ENCODE measurements at places on chromosomes 7 and 10.

GRCh38 chr10:77290528-77291155 lies 347.0 kb downstream of the KCNMA1 start:
- DNase-seq, result peak; percentile 94

DNA sequence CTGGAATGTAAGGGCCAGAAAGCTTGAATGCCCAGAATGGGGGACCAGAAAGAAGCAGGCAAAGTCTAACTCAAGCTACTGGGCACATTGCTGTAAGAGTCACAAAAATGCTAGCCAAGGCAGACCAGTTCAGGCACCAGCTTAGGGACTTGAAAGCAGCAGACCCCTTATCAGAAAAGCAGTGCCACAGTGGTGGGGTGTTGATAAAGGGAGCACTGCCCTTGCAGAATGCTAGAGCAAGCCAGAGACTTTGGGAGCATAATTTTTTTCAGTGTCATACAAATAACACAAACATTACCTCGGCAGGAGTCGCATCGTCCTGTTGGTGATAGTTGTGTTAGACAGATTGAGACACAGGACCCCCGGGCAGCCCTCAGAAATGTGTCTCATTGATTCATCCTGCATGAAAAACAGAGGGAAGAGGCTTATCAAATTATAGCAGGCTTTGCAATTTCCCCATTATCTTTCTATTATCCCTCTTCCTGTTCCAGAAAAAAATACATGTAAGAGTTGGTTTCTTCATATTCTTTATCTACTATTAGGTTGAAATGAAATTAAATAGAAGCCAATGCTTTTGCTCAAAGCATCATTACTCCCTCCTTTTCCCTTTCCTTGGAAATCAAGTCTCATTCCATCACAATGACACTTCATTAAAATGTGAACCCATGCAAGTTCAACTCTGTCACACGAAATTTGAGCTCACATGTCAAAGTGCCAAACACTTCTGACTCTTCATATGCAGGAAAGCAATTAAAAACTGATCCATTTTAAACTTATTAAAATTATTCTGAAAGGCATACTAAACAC lies 13.4 kb downstream of the LRRC17 start:
- no peak for DNase-seq

DNA sequence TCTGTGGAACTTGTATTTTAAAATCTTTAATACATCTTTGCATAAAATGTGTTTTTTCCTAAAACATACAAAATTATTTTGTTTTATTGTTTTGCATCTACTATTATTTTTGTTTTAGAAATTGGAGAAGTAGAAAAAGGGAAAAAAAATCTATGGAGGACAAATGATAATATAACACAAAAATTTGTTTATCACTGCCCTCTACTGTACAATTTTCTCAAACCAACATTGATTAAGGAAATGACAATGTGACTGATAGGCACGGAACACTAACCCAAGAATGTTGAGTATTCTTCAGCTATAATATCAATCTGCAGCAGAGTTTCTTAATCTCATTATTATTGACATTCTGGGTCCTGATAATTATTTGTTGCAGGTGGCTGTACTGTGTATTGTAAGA lies 9.5 kb upstream of the ING3 start:
- no peak for DNase-seq

- DNase-seq, result no peak
These were observed 119.3 kb downstream of the CABCOCO1 start for GRCh38 chr10:61781969-61782403.

- DNase-seq, result no peak
These were observed 157.1 kb upstream of the AOAH start for GRCh38 chr7:36881233-36881874.

GRCh38 chr7:50821457-50822008 lies 38.8 kb upstream of the GRB10 start:
- DNase-seq, result no peak

GRCh38 chr7:143295870-143296269 lies 7.7 kb downstream of the CASP2 start:
- peak; percentile 78 for DNase-seq

- DNase-seq, result no peak
These were observed 13.6 kb downstream of the PDLIM1 start for GRCh38 chr10:95277201-95277570.

GRCh38 chr7:28878481-28878880 lies 79.6 kb downstream of the TRIL start:
- DNase-seq, result no peak

GRCh38 chr7:4642468-4643203 lies 39.5 kb upstream of the FOXK1 start:
- no peak for DNase-seq

DNA sequence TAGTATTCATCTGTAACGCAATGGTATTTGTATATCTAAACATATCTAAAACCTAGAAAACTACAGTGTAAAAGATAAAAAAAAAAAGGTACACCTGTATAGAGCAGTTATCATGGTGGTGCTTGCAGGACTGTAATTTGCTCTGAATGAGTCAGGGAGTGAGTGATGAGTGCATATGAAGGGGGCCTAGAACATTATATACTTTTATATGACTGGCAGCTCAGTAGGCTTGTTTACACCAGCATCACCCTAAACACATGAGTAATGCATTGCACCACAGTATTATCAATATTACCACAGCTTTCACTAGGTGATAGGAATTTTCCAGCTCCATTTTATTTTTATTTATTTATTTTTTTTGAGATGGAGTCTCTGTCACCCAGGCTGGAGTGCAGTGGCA lies 40.8 kb downstream of the TRIM24 start:
- peak; percentile 18 for DNase-seq

DNA sequence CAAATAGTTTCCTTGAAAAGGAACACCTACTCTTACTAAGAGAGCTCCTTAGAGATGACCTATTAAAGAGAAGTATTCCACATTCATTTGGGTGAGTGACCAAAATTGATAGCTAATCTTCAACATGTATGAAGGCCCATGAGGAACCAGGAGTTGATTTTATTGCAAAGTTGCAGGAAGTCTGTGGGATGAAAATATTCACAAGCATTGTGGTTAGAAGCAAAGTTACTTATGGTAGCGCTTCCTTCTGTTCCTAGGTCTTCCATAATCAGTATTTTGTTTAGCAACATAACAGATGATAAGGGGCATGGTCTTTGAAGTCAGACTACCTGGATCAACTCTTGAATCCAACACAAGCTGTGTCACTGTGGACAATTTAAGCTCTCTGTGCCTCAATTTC lies 164.5 kb downstream of the DGKB start:
- DNase-seq, result no peak

GRCh38 chr7:85229544-85229943 lies 42.7 kb upstream of the SEMA3D start:
- DNase-seq, result no peak

GRCh38 chr10:51918884-51919325 lies 219.5 kb upstream of the CSTF2T start:
- DNase-seq, result no peak

DNA sequence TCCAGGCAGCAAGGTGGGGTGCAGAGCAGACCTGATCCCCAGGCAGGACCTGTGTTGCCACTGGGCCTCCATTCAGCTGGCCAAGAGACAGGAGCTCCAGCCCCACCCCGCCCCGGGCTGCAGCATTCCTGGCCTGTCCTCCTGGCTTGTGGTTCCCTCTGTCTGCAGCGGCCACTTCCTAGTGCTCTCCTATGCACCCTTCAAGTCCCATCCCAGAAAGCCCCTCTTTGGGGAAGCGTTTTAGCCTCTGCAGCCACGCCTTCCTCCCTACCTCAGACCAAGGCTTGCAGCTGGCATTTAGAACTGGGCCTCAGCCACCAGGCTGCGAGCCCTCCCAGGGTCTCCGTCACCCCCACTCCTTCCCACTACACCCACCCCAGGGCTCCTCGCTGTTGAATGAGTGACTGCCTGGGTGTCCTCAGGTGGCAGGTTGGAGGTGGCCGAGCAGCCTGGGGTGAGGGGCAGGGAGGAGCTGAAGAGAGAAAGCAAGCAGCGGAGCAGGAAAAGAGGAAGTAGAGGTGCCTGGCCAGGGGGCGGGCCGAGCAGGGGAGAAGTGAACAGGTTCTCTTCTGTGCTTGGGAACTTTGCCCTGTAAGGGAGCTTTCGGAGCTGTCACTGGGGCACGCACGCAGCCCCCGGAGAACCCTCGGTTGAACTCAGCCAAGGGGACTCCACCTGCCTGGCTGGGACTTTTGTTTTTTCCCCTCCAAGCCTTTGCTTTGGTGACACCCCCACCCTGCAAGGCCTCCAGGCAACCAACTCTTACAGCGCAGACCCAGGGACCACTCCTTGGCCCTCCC lies 109.1 kb upstream of the TNRC18 start:
- DNase-seq, result no peak

GRCh38 chr7:115779561-115779960 lies 251.0 kb downstream of the TFEC start:
- DNase-seq, result peak; percentile 2

DNA sequence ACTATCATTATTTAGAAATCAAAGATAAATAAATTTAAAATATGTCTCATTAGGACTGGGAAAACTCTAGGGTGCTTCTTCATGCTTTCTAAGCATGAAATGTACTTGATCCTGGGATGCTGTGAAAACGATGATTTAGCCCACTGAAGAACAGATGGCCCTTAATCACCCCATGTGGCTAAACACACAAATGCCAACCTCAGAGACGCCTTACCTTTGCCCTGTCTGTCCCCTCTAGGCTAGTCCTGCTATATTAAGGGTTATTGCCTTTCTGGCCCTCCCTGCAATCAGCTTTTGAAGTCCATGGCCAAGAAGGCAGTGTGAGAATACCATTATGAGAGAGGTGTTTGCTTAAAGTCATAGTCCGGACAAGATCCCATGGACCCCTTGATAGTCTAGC lies 217.2 kb downstream of the TWIST1 start:
- DNase-seq, result no peak

DNA sequence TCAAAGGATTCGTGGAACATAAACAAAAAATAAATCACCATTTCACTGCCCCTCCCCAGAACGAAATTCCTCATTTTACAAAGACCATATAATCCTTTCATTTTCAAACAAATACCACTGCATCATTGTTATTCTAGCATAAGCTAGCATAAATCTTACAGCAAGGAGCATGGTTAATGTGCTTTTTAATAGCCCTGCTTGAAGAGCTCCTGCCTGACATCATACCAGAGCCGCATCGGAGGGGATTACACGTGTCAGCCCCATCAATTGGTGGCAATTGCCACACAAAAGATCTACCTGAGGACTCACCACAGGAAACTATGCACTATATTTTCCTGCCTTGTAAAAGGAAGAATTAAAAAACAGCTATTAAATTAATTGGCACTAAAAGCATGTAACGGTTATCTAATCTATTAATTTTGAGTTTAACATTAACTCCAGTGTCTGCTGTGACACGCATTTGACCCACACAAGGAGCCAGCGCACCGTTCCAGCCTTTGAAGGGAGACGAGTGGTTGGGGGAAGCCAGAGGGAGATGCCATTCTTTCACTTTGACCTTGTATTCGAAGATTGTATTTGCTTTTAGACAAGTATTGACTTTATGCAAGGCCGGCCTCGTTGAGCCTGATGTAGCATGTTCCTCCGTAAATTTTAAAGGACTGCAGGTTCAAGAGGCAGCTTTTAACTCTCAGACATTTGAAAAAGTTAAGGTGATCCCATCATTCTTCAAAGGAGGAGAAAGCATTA lies 261.1 kb upstream of the RNF32 start:
- no peak for DNase-seq

GRCh38 chr10:89810908-89811525 lies 109.6 kb downstream of the KIF20B start:
- DNase-seq, result no peak

DNA sequence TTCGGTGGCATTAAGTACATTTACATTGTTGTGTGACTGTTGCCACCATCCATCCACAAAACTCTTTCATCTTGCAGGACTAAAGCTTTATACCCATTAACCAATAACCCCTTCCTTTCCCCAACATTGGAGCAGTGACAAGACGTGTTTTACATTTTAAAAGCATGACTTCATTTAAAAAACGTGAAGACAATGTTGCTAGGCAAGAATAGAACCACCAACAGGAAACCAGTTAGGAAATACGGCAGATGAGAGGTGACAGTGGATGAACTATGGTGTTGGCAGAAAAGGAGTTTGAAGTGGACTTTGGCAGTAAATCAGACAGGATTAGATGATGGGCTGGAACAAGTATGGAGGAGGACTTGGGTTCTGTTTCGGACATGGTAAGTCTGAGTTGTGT lies 17.0 kb downstream of the TMEM236 start:
- peak; percentile 72 for DNase-seq

DNA sequence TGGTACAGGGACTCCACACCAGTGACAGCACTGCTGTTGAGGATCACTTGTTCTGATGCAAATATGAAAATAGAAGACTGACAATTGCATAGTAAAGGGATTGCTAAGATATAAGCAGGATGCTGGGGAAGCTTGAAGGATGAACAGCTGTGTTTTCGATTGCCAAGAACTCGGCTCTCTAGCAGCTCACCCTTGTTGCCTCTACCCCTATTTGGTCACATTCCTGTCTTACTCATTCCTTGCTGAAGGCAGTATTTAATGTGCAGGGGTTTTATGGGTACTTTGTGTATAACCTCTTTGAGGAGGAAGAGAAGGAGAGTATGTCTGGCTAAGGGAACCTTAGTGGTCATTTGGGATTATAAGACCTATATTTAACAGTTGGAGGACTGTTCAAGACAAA lies 218.8 kb downstream of the AUTS2 start:
- peak; percentile 30 for DNase-seq

DNA sequence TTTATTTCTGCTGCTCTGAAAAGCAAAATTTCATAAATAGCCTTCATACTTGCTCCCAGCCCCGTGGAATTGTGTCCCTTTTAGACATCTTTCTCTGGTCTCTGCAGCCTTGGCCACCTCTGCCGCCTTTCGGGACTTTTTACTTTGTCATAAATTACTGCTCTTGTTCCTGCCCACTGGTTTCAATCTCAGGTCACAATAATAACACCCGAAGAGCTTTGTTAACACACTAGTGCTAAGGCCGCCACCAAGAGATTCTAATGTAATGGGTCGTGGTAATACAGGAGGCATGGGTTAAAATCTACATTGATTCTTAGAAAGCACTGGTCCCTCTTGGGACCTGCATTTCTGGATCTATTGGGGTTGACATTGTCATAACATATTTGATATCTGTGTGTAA lies 276.0 kb upstream of the VWC2 start:
- DNase-seq, result no peak

DNA sequence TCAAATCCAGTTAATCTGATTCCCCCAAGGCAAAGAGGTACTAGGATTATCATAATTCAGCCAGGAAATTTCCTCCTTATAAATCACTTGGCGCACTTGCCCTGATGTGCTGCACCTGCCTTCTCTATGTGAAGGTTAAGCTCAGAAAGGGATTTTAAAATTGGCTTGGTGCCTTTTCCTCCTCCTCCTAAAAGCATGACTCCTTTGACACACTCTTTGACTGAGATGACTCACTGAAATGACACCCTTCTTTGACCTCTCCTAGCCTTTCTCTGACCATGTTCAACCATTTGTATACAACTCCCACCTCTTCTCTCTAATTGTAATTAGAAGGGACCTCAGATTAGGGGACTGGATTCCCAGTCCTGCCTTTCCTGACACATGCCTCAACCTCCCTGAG lies 46.5 kb downstream of the ABLIM1 start:
- DNase-seq, result no peak

DNA sequence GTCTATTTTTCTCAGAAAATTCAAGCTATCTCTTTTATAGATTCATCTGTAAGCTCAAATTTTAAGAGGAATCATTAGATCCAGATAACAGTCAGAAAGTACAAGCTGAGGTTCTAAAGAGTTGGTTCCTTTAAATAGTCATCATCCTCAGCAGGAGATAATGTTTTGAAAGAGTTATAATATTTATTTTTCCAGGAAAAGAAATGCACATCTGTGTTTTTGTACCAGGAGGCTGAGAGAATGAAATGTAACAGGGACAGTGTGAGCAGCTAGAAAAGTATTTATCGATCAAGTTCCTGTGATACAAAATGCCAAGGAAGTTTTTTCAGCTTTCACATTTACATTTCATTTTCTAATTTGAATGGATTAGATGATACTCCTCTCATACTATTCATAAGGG lies 120.2 kb upstream of the LRRTM3 start:
- DNase-seq, result peak; percentile 35
